ENCODE measurements at places on chromosomes 3 and 15.

DNA sequence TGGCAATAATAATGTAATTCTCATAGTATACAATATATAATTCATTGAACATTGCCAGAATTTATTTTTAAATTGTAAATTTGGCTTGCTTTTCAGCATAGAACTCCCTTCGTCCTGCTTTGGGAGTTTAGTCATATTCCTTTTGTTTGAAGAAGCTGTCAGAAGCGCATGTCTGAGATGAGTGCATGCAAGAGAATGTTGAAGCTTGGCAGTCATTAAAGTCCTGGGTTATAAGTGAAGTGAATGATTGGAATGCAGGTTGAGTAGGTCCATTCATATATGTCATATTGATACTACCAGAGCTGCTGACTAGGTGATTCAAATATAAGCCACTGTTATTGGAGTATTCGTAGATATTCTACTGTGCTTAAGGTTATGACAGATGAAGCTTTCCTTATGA lies 243.6 kb upstream of the MDFIC2 start:
- DNase-seq: no peak

DNA sequence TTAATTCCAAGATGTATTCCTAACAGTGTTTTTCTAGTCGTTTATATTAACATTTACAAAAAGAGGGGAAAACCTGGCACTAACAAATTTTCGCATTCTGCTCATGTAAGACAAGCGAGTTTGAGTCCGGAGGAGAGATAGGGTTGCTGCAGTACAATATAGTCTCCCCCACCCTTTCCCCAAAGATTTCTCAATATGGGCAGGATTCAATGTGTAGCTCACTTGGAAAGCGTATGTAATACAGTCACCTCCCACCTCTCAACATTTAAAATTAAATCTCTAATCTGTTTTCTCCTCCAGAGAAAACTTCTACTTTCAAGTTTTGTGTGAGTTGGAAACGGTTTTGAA lies 57.9 kb downstream of the CMSS1 start:
- DNase-seq: no peak

- DNase-seq: no peak
Observed at GRCh38 chr3:116318370-116318769, 126.9 kb downstream of the LSAMP start.

DNA sequence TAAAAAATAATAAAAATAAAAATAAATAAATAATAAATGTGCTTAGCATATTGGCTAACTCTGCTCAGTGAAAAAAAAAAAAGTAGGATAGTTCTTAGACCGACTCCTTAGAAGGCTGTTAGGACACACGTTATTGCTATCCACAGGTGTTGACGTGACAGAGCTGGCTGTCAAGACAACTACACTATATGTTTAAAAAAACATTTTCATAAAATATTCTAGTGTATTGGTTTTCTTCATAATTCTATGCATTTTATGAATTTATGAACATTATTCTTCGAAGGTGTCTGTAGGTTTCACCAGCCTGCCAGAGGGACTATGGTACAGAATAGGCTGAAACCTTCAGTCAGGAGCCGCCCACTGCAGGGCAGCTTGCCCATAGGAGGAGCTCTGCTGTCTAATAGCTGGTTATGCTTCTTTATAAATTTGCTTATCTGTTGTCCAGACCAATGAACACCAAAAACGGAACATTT lies 9.2 kb downstream of the TM4SF1 start:
- no peak for DNase-seq

- no peak for DNase-seq
Observed at GRCh38 chr3:122481390-122481789, 33.3 kb downstream of the KPNA1 start.

DNA sequence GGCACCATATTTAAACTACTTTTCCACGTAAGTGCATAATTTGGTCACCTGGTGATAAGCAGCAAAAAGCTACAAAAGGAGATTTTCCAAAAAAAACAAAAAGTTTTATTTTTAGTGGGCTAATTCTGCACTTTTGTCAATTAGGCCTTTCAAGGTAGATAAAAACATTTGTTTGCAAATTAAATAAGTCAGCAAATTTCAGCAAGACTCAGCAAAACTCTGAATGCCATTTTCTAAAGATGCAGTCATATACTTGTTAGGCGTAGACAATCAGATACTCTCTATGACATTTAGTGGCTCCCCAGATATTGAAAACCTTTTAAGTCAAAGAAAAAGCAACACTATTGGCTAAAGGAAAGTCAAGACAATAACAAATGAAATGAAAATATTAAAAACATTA lies 400.2 kb upstream of the GOLIM4 start:
- no peak for DNase-seq

DNA sequence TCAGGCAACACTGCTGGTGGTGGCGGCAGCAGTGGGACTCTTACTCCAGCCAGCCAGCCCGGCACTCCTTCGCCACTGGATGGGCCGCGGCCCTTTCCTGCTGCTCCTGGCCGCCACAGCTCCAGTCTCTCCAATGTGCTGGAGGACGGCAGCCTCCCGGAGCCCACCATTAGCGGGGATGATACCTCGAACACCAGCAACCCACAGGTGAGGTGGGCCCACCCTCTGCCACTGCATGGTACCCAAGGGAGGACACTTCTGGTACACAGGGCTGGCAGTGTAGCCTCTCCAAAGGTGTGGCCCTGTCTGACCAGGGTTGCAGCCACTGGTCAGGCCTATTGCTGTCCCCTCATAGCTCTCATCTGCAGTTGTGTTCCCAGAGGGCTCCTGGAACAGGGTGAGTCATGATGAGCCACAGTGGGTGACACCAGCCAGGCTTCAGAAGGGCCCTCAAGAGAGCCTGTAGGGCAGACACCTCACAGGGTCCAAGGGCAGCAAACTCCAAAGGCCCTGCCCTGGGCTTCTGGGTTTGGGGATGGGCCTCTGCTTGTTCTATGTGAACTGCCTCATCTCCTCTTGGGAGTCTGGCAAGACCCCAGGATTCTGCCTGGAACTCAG lies 20.8 kb downstream of the NBEAL2 start:
- no peak for DNase-seq

DNA sequence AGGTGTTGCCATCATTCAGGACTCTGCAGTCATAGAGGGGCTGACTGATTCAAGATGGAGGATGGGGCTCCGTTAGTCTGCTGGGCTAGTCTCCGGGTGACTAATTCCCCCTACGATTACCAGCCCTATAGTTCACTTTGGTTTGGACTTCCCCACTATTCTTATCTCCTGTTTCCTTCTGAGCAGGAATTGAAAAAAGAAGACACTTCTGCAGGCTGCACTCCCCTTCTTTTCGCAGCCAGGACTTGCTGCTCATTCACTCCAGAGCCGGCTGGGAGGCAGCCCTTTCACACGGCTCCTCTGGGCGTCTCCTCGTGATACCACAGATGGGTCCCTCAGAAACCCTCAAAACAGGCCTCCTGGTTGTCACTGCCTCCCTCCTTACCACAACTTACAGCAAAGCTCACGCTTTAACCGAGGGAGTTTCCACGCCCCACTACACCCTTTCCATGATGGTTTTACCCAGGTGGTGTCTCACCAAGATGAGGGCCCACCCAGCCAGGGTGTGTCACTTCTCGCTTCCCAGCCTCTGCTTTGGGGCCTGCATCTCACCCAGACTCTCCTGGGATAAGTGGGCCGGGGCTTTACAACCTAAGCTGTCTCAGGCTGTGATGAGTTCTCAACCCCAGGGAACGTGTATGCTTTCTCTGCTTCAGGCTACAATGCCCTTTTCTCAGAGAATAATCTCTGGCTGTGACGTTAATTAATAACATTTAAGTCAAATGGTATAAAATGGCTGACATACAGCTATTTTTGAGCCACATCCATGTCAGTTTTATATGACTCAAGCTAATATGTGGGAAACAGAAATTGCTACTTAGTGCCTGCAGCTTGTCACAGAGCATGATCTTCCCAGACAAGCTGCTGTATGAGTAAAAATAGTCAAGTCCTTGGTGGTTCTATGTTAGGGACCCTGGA lies 11.9 kb downstream of the CX3CR1 start:
- DNase-seq: peak; percentile 72

GRCh38 chr3:179113903-179114302 lies 34.3 kb upstream of the PIK3CA start:
- no peak for DNase-seq

GRCh38 chr3:159057621-159058020 lies 255.8 kb downstream of the MFSD1 start:
- DNase-seq: no peak

DNA sequence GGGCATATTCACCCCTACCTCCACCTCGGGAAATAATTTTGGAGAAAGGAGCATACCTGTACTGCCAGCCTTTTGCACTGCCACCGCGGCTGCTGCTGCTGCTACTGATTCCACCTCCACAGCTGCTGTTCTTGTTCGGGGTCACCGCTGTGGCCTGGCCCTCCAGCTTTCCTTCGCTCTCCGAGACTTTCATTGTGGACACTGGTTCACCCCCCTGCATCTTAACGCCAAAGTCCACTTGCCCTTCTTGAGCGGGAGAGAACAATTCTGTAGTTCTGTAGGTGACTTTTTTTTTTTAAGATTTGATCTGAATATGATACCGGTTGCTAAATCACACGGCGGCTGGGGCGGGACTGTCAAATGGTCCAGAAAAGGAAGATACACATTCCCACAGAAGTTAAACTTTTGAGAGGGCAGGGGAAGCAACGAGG lies 701 bp downstream of the OSBPL11 start:
- no peak for DNase-seq

GRCh38 chr15:70226337-70226980 lies 128.7 kb upstream of the TLE3 start:
- DNase-seq: no peak

GRCh38 chr3:8348076-8348475 lies 153.5 kb upstream of the LMCD1 start:
- DNase-seq: no peak

GRCh38 chr3:147713234-147714133 lies 304.3 kb downstream of the ZIC1 start:
- no peak for DNase-seq

- no peak for DNase-seq
Observed at GRCh38 chr3:39205919-39206516, 13.6 kb upstream of the XIRP1 start.

DNA sequence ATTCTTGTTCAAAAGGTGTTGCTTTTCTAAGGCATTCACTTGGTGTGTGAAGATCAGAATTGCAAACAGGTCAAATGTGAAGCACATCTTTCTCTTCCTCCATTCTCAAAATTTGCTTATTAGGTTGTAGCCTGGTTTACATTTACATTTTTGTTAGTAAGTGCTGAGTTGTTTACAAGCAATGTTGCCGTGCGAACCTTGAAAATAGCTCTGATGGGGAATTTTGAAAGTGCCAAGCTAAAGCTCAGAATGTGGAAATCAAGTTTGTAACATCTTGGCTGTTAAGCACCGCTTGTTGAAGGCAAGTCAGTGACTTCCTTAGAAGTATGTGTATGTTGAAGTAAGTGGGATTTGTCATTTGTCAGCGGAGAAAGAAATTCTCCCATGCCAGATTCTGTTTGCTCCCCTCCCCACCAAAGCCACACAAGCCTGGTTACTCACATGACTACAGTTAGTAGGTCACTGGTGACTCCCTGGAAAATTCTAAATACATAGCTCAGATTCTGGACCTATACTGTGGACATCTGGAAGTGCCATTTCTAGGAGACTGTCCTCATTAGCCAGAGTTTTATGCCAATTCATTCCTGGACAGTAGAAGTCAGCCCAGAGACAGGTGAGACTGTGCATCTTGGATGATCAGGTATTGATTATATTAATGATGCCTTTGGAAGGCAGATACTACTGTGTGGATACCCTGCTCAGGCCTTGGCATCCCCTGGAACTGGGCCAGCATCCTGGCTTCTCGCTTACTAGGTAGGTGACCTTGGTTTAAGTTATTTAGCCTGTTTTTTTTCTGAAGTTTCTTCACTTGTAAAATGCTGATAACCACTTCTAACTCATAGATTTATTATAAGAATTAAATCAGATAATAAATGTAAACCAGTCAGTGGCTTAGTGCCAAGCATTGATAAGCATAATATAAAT lies 390.6 kb upstream of the SEMA6D start:
- DNase-seq: no peak

DNA sequence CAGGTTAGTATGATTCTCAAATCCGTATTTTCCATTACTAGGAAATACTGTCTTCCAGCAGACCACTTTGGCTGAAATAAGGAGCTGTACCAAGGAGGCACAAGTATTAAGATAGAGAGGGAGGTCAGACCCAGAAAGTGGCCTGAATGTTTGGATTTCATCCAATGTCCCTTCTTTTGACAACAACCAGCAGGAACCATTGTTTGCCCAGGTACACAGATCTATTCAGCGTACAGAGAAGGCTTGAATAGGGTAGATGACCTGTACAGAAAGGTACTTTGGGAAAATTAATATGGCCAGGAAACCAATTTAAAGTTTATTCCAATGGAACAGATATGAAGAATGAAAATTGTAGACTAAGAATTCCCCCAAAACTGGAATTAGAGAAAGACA lies 12.6 kb downstream of the MTHFS start:
- DNase-seq: no peak

- no peak for DNase-seq
Observed at GRCh38 chr15:78360367-78360801, 20.2 kb downstream of the CRABP1 start.

- no peak for DNase-seq
Observed at GRCh38 chr3:39318301-39318700, 11.2 kb upstream of the CCR8 start.

DNA sequence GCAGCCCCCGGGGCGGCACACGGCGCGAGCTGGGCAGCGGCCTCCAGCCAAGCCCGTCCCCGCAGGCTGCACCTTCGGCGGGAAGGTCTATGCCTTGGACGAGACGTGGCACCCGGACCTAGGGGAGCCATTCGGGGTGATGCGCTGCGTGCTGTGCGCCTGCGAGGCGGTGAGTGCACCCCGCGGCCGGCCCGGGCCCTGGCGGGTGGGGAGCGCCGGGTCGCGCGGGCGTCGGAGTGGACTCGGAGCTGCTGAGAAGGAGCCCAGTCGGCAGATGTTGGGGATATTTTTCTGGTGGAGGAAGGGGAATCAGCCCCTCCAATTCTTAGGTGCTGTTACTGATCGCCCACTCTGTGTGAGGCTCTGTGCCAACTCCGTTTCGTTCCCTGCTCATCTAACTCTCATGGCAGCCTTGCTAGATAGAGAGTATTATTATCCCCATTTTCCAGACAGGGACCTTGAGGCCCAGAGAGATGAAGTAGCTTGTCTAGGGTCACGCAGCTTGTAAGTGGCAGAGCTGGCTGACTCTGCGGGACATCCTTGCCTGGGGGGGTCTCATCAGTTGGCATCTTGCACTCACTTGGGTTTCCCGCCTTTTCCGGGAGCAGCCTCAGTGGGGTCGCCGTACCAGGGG lies 890 bp downstream of the CHRD start:
- no peak for DNase-seq

- peak; percentile 87 for DNase-seq
Observed at GRCh38 chr15:74781431-74782258, at the start of gene CSK. TSS of gene CSK (plus strand) at chr15:74782080. CDS start at chr15:74798298, 16,218 bp downstream.

- no peak for DNase-seq
Observed at GRCh38 chr3:165011557-165011956, 66.7 kb downstream of the SI start.

- no peak for DNase-seq
Observed at GRCh38 chr3:36957063-36957462, 12.2 kb upstream of the TRANK1 start.

GRCh38 chr3:152830245-152830644 lies 4.7 kb upstream of the P2RY1 start:
- DNase-seq: no peak

GRCh38 chr3:108251265-108251664 lies 29.0 kb upstream of the IFT57 start:
- DNase-seq: no peak
